Mesenteric fat pad (tissue), 1 donor: ENCODE measurements at places on chromosomes 11 and 22. TPM values are rescaled to one million over a fixed set of nuclear protein-coding genes. Genes with fewer than 3 reads are reported as not detected.
A peak's percentile ranks its signal among the peaks of the same experiment; 100 is the strongest.

DNA sequence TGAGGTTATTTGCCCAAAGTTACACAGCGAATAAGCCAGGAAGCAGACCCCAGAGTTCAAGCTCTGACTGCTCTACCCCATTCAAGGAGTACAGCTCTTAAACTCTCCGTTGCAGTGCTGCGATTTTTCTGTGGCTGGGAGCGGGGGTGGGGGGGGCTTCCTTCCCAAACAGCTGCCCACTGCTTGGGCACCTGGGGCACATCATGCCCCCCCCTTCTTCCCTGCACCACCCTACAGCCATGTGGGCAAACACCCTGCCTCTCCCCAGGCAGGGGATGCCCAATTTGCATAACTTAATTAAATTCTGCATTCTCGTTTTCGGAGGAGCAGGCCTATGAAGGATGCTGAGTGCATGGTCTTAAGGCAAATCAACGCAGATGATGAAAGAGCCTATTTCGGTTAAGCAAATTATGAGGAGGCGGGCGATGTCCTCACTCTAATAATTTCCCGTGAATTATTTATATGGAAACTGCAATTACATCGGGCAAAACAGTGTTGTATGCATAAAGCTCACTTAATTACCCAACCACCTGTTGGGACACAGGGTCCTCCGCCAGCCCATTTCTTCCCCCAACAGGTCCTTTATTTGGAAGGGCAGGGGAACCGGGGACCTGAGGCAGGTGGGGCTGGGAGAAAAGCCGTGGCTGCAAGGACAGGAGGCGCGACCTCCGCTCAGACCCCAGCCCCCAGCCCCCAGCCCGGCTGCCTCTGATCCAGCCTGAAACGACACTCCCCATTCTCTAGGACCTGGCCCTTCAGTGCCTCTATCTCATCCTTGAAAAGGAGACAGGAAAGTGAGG, 610.5 kb downstream of the BUD13 start:
- DNase-seq = no peak

- peak; percentile 87 for DNase-seq
These were observed 429.5 kb downstream of the TBC1D22A start for GRCh38 chr22:47191671-47192650.

GRCh38 chr11:109838026-109838425, 255.2 kb upstream of the ZC3H12C start:
- DNase-seq = no peak

DNA sequence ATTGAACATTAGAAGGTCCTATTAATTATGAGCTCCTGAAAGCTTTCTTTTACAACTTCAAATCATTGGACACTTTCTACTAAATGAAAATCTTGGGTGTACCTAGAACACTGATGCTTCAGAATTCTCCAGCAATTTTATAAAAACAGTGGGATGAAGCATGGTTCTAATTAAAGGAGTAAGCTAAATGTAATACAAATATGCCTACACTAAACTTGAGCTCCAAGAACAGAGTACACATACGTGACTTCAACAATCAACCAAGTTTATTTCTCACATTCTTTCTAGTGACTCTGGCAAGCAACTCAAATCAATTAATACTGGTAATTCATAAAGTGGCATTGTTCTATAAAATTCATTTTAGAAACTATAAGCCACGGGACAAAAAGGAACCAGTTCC, 55.5 kb downstream of the PITPNB start:
- no peak for DNase-seq

DNA sequence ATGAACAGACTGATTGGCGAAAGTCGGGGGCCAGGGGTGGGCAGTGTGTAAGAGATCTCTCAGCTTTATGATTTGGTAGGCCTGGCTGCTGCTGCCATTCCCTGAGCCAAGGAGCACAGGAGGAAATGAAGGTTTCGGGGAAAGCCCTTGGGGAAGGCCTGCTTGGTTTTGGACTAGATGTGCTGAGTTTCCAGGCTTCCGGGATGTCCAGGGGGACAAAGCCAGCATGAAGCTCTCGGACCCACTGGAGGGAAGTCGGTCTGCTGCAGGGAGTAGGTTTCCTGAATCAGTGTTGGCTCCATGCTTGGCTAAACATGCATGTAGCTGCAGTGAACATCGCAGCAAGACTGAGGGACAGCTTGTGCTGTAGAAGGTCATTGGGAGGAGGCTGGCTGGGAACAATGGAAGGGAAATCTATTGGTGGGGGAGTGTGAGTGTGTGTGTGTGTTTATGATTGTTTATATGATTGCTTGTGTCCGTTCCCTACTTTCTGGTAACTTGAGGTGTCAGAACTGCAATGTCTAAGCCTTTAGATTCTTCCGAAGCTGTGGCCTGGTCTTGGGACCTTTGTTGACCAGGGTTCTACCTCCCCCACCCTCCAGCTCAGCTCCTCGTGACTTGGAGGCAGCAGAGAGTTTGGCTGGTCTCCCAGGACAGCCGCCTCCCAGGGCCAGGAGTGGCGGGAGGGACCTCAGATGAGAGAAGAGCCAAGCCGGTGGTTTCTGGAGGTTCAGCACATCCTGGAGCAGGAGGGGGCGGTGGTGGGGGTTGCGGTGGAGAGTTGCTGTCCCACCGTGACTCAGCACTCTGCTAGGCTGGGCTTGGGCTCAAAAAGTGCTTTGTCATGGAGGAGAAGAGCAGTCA, 4.0 kb upstream of the FTH1 start:
- peak; percentile 96 for DNase-seq

GRCh38 chr22:40348025-40348658, 1.8 kb downstream of the ADSL start:
- DNase-seq = no peak

GRCh38 chr22:22843848-22844247, 43.8 kb upstream of the IGLL5 start:
- no peak for DNase-seq

DNA sequence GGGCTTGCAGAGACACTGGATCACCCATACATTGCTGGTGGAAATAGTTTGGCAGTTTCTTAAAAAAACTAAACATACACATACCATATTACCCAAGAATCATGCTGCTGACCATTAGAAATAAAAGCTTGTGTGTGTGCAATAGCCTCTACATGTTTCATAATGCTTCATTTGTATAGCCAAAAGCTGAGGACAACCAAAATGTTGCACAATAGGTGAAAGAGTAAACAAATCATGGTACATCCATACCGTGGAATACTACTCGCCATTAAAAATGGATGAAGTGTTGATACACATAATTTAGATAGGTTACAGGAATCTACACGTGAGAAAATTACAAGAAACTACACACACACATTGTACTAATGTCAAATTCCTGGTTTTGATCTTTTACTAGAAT, 6.5 kb downstream of the KBTBD3 start:
- DNase-seq = no peak

GRCh38 chr11:18669219-18669596, 29.4 kb upstream of the TMEM86A start:
- no peak for DNase-seq

GRCh38 chr11:46216019-46216764, 61.3 kb upstream of the CREB3L1 start:
- DNase-seq = no peak

TIMP3 gene
- 493 TPM for total RNA-seq

GRCh38 chr11:95494856-95495255, 263.9 kb upstream of the SESN3 start:
- DNase-seq = no peak

PANX3 gene
- not detected for total RNA-seq

DNA sequence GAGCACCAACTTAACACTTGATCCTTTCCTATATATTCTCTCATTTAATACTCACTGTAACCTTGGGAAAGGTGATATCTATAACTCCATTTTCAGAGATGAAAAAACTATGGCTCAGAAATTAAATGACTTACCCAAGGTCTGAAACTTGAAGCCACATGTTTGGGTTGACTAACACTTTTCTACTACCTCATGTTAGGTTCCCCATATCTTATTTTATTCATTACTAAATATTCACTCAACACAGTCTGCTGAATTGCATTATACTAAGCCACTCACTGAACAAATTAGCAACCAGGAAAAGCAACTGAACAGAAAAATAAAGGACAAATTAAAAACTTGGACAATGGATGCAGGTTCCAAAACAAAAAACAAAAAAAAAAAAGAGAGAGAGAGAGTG, 59.9 kb downstream of the FAM168A start:
- DNase-seq = no peak

GRCh38 chr11:85652786-85653447, 5.2 kb downstream of the TMEM126A start:
- no peak for DNase-seq

DNA sequence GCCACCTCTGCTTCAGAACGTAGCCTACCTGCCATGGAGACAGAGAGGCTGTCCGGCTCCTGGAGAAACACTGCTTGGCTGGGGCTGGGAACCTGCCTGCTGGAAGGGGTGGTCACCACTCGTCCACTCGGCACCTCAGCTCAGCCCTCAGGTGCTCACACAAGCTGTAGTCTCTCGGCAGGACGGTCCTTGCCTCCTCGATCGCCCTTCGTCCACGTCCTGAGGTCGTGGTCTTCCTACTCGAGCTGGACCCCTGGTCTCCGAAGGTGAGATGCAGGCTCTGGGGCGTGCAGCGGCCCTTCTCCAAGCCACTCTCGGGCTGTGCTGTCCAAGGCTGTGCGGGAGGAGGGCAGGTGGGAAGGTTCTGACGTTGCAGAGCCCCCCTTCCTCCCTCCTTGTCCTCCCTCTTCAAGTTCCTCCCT, at the start of gene TBX10:
TBX10 (minus strand) TSS at position 326 of the 422 bp plus-strand sequence; CDS start at position 35, 291 bp downstream.
- no peak for DNase-seq

DNA sequence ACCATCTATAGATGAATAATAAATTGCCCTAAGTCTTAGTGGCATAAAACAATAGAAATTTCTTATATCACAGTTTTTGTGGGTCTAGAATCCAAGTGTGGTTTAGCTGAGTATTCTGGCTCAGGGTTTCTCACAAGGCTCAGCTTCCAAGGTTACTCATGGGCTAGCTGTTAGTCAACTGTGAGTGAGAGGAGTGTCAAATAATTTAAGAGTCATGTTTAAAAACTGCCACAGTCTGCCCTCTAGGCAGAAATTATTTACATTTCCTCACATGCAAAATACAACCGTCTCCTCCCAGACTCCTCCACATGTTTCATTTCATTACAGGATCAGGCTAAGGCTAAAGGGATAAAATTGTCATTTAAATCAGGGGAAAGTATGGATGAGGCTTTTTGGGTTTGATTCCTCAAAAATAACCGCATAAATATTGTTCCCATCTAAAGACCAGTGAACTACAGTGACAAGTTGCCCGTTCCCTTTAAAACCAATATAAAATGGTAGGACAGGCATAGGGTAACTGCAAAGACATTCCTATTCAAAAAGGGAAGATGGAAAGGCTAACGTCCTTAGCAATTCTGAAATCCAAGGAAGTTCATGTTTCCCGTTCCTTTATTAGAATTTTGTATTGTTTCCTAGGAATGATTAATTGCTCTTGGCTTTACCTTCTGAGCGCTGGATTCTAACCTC, 324.3 kb downstream of the DYNC2H1 start:
- DNase-seq = no peak
